Activated CD4-positive, alpha-beta T cell treated with anti-CD3 and anti-CD28 coated beads, Interleukin-2, Interleukin-6, amounts not matched to agents 100 ng/mL and 50 ng/mL, durations not matched to agents 16 hours and 8 hours (primary cell): ENCODE measurements at places on chromosomes 2 and 18.

- peak; percentile 53 for DNase-seq
Observed at GRCh38 chr2:119126650-119127049, 31.9 kb downstream of the C1QL2 start.

DNA sequence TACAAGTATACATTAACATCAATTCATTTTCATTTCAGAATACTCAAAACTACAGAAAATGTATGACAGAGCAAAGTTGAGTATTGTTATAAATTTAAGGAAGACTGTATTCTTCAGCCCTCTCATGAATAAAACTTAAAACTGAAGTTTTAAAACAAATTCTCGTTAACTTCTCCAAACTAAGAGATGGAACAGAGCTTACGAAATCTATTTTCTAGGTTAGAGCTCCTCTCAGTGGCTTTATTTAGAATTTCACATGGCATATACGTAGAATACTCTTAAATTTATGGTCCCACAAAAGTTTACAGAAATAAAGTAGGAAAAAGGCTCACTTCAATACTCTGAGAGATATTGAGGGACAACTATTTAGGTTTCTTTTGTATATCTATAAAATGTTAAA, 612.1 kb downstream of the KCNJ3 start:
- DNase-seq, result peak; percentile 8

DNA sequence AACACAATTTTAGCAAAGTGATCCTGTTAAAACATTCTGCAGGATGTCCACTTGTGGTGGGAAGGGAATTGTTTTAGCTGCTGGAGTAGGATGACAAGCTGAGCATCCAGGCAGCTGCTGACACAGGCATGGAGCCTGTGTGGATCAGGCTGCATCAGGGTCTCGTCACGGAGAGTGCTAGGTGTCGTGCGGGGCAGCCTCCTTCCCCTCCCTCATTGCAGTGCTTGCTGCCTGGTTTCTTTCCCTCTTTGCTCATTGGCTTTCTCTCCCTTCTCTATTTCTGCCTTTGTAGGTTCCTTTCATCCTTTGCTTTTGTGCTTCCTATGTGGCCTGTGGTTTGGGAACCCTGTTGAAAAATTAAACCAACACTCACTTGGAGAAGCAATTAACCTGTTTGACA, 172.9 kb downstream of the TPGS2 start:
- DNase-seq, result no peak

- DNase-seq, result no peak
Observed at GRCh38 chr18:10775026-10775425, 249.2 kb downstream of the NAPG start.

DNA sequence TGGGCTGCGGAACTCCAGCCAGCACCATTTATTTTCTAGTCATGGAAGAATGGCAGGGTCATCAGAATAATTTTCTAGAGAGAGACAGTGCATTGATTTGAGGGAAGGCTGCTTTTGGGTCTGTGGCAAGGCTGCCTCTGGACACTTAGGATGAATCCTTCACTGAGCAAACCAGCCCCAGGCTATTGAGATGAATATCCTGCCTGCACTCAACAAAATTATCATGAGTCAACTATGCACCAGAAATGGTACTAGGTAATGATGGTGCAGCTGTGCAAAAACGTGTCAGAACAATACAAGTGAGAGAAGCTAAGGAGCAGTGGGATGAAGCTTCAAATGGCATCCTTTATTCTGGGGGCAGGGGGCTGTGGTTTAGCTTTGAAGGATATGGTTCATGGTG, 115.8 kb downstream of the SPHKAP start:
- DNase-seq, result no peak

DNA sequence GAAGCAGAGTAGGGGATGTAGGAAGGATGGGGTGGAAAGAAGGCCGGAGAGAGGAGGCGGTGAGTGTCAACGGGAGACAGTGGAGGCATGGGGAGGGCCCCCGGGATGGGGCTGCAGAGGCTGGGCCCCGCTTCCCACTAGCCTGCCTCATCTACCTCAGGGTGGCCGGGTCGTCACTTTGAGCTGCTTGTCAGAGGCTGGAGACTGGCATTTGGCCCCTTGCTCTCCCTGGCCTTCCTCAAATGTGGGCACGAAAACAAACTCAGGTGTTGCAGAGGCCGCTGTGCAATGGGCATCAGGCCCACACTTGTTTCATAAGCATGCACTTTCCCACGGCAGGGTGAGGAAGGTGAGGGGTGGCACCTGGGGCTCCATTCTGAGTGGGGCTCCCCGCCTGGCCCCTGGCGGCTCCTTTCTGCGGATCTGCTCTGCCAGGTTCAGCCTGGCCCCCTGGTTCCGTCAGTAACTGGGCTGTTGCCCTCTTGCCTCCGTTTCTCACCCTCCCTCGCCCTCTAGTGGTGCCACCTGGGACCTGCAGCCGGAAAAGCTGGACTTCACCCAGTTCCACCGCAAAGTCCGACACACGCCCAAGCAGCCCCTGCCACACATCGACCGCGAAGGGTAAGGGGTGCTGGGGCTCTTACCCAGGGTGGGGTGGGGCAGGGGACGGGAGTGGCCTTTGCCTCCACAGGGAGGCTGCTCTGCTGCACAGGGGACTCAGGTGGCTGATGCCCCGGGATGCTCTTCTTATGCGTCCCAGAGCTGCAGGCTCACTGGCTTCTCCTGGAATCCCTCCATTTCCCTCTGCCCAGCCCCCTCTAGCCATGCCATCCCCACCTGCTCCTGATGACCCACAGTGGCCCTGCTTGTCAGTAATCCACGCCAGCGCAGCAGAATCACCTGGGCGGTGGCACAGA, 125.4 kb downstream of the CTIF start:
- DNase-seq, result peak; percentile 65

- no peak for DNase-seq
Observed at GRCh38 chr2:3285901-3286645, 91.5 kb downstream of the EIPR1 start.

- DNase-seq, result peak; percentile 82
Observed at GRCh38 chr2:73963385-73964120, 21.2 kb upstream of the TET3 start.

GRCh38 chr2:235021752-235022151, 69.9 kb downstream of the SH3BP4 start:
- DNase-seq, result no peak
